Inflammatory macrophage (primary cell): ENCODE measurements at places on chromosomes 13 and 19.
A peak's percentile ranks its signal among the peaks of the same experiment; 100 is the strongest.

- no peak for DNase-seq
Observed at GRCh38 chr13:34815526-34815925, 126.5 kb upstream of the NBEA start.

DNA sequence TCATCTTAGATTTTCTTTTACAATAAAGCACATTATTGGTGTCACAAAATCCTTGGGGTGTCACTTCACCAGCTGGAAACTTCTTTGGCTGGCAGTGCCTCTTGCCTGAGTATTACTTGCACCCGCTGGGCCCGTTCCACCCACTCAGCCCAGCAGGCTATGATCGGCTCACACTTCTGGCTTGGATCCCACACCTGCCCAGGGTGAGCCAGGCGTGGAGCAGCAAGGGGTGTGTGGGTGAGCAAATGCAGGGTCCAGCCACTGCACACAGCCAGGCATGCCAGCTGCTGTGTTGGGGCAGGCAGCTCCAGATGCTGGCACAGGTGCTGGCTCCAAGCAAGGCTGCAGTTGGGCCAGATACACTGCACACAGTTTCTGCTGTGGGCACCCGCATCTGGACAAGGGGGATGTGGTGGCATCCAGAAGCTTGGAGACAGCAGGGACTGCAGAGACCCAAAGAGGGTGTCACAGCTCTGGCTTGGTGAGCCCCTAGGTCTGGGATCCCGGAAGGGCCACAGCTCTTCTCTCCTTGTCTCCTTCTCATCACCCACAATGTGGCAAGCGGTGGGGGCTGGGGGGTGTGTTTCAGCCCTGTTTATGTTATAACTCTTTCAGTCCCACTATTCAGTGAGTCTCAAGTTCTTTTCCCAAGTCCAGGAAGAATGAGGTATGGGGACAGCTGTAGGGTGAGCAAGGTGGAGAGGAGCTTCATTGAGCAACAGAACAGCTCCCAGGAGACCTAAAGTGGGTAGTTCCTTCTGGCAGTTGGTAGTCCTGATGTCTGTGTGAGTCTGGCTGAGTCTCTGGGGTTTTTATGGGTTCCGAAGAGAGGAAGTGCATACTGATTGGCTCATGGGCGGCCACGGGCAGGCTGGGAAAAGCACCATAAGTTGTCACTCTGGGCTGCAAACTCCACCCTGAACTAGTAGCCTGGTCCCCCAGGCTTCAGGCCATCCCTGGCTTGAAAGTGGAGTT, 25.3 kb upstream of the TBC1D4 start:
- DNase-seq: peak; percentile 27

DNA sequence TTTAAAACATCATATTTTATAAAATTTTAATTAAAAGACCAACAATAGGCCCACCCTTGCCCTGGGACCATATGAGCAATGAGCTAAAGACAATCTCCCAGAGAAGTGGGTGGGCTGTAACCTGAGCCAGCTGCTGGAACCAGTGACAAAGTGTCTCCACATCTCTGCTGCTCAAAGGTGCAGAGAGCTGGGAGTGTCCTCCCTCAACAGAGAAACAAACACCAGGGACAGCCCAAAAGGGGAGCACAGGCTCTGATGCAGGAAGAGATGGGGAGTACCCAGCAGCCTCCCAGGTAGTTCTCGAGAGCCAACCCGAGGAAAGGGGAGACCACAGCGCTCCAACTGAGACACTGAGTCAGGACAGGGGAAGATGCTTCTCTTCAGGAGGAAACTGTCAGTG, 39.1 kb downstream of the DOCK9 start:
- DNase-seq: no peak

DNA sequence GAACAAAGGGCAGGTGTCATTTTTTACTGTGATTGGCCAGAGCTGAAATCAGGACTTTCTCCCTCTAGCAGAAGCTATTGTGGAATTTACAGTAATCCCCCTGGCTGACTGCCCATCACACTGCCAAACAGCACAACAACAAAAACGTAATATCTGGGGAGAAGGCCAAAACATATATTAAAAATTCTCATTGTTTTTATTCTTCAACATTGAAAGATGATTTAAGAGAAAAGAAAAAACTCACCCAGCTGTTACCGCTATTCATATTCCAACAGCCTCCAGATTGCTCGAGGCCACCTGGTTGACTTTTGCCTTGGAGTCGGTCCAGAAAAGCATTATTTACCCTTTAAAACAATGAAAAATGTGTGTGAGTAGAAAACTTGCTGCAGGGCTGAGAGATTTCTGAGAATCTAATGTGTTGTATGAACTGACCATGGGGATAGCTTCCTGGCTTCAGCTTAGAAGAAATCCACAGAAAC, 97.2 kb downstream of the EPSTI1 start:
- no peak for DNase-seq

DNA sequence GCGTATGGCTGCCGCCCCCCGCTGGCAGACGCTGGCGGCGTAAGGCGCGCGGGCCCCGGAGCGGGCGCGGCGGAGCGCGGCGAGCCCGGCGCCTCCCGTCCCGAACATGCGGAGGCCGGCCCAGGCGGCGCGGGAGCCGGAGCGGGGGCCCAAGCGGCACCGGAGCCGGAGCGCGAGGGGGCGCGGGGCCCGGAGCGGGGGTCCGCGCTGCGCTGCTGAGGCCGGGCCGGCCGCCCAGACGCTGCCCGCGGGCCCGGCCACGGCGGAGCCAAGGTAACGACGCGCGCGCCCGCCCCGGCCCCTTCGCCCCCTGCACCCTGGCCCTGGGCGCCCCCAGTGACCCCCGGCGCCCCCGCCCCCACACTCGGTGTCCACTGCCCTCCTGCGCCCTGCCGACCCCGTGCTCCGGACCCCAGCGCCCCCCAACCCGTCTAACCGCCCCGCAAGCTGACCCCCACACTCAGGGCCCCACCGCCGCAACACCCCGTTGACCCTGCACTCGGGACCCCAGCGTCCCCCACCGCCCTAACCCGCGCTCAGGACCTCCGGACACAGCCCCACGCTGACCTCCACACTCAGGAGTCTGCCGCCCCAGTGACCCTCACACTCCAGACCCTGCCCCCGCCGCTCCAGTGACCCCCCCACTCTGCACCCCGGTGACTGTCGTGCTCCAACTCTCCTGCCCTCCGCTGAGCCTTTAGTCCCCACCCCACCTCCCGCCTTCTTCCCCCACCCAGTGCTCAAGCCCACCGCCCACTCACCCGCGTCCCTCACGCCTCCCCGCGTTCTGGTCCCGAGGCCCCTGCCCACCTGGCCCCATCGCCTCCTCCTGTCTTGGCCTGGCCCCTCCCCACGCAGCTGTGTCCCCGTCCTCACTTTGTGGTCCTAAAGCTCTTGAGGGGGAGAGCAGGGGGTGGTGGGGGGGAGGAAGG, at the start of gene CSNK1G2:
TSS of gene CSNK1G2 (plus strand) at position 27 of the 932 bp plus-strand sequence. CDS start 28,601 bp downstream, outside the sequence.
- no peak for DNase-seq

DNA sequence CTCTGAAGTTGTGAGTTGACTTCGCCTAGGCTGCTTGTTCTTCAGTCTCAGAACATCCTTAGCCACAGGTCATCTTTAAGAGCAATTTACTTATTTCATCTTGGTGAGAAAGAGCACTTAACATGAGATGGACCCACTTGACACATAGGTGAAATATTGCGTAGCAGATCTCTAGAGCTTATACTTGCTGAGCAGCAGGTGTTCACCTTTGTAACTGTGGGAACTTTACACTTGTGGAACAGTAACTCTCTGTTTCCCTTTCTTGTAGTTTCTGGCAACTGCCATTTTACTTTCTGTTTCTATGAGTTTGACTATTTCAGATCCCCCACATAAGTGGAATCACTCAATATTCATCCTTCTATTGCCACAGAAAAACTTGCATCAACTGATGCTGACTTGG, 95.7 kb downstream of the SLC10A2 start:
- no peak for DNase-seq
